ENCODE measurements at places on chromosomes 1 and 21.

DNA sequence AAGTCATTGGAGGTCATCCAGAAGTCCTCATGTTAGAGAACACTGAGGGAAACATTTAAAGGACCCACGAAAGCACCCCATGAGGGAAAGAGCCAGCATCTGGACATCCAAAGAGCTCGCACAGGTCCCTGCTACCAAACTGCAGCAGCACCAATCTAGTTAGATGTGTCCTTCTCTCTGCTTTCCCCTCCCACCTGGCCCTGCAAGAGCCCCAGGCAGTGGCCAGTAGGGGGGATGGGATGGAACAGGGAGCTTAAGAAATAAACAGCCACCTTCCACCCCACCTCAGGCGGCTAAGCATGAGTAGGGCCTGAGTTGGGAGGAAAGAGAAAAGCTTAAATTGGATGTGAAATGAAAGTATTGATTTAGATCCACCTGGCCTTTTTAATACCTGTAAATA, 175.9 kb upstream of the KCND3 start:
- no peak for DNase-seq

DNA sequence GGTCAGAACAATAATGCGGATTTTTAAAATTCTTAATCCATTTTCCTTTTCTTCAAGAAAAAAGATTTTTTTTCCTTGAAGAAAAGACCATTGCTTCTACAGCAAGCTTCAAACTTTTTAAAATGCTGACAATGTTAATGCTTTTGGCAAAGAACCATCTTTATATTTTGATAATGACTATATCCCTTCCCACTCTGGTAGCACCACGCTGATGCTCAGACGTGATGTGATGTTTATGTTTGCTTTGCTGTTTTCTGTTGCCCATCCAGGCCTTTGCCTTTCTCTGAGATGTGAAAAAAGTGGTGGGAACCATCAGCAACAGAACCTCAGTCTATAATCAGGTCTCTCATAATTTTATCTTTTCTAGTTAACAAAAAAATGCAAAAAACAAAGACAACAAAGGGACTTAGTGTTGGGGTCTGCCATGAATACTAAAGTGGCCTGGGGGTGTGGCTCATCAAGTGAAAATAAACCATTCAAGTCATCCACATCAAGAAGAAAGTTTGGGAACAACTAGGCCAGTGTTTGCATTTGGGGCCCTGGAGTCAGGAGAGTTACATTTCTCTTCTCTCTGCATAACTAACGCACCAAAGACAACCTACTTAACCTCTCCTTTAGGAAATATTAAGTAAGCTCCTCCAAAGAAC, 244.6 kb upstream of the DMRTA2 start:
- no peak for DNase-seq

DNA sequence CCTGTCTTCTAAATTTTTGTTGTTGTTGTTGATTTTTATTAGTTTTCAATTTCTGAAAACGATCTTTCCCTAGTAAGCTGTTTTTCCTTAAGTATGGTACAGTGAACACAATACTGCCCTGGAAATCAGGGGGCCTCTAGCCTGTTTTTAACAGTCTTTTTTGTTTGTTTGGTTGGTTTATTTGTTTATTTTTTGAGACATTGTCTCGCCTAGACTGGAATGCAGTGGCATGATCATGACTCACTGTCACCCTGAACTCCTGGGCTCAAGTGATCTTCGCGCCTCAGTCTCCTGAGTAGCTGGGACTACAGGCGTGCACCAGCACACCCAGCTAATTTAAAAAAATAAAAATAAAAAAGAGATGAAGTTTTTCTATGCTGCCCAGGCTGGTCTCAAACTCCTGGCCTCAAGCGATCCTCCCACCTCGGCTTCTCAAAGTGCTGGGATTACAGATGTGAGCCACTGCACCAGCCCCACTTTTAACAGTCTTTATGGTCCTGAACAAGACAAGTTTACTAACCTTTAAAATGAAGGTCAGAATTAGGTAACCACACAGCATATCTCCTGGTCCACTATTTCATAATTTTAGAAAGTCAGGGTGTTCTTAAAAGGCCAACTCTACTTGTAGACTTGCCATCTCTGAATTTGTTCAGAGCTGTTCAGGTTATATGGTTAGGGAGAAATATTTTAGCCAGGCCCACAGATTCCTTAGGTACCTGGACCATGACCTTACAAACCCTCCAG, 35.4 kb downstream of the TBCE start:
- DNase-seq, result no peak

GRCh38 chr1:11272544-11272831, 510 bp upstream of the UBIAD1 start:
- no peak for DNase-seq

DNA sequence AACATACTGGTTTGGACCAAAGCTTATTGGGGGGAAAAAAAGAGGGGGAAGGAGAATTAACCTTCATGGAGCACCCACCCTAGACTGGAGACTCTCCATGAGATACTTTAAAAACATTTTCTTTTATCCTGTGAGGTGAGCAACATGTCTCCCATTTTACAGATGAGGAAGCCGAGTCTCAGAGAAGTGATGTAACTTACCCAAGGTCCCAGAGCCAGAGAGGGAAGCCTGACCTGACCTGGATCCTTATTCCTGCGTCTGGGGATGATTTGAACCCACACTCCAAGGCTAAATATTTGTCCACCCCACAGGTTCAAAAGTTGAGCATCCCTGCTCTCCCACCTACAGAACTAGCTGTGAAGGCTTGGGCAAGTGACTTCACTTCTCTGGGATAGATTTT, 137.9 kb upstream of the JUN start:
- DNase-seq, result no peak

GRCh38 chr1:117828201-117828600, 101.2 kb downstream of the GDAP2 start:
- DNase-seq, result no peak

DNA sequence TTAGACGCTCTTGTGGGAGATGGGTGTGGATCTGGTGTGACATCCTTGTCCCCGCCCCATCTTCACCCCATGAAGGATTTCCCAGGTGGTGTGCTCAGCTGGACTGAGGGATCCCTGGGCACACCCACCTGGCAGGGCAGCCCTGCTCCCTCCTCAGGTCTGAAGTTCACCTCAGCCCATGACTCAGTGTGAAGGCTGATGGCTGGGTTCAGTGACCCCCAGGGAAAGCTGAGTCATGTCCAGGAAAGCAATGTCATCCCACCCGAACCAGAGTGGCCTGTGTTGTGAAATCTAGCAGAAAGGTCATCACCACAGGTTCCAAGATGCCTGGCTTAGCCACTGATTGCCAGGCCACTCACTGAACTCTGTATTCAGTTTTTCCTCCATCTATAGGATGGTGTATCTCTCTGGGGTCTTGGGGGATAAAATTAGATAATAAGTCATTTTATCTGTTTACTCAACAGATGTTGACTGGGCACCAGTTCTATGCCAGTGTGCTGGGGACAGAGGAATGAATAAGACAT, 97.7 kb upstream of the JUN start:
- no peak for DNase-seq

DNA sequence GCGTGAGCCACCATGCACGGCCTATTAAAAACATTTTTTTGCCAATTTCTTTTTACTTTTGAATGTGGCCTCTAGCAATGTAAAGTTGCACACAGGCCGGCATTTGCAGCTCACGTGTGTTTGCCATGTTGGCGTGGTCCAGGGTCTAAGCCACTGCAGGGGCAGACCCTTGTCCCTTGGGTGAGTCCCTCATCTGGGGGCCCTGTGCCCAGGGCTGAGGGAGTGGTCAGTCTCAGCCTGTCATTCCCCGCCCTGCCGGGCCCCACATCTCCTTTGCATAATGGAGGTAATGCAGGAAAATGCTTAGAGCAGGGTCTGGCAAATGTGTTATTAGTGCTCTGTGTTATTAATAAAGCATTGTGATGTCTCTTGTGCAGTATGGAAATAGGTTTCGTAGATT, 16.9 kb downstream of the AGPAT3 start:
- no peak for DNase-seq

- no peak for DNase-seq
Measured at GRCh38 chr1:119811387-119811786, at the start of gene REG4. TSS of gene REG4 (minus strand) at chr1:119811460. CDS start at chr1:119808769, 2,691 bp downstream.

GRCh38 chr1:235972311-235972689, 92.6 kb downstream of the NID1 start:
- DNase-seq, result no peak

- no peak for DNase-seq
Measured at GRCh38 chr1:184532199-184532598, 145.4 kb downstream of the C1orf21 start.

DNA sequence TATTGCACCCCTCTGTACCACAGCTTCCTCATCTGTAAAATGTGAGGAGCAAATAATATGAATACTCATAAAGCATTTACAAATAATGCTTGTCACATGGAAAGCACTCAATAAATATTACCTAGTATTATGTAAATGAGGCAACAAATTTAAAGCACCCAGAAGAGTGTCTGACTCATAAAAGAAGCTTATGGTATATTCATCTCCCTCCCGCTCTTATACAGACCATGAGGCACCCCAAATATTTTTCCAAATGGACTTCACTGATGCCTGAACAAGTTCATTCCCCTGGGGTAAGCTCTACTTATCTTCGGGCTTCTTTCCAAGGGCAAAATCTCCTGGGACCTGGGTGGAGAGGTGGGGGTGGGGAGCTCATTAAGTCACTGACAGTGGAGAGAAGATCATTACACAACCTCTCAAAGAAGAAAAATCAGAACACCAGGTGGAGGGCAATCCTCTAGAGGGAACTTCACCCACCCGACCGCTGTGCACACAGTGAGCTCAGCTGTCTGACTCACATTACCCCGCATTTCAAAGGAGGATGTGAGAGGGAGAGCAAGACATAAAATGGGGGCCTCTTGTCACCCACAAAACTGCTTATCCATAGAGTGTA, 166.2 kb downstream of the ASTN1 start:
- DNase-seq, result no peak

- DNase-seq, result no peak
Measured at GRCh38 chr1:177561436-177561835, 390.7 kb downstream of the BRINP2 start.

- no peak for DNase-seq
Measured at GRCh38 chr1:17998889-17999288, 108.7 kb upstream of the IGSF21 start.

DNA sequence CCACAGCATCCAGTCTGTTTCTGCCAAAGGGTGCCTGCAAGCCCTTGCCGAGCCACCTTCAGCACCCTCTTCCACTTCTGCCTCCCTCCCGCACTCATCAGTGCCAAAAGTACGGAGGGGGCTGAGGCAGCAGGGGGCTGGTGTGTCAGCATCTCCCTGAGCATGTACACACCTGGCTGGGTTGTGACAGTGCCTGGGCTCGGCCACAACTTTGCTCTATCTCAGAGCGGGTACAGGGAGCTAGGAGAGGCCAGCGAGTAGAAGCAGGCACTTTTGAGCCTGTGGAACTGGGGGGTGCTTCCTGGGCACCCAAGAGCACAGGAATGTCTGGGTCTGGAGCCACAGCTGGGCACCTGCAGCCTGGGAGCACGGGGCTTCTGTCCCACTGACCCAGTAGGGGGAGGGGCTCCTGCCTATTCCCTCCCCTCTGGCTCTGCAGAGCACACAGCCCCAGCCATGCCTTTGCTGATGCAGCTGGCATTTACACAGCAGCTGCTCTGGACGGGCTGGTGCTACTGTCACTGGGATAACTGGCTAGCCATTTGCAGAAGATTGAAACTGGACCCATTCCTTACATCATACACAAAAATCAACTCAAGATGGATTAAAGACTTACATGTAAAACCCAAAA, 319.8 kb upstream of the RRP15 start:
- DNase-seq, result no peak

DNA sequence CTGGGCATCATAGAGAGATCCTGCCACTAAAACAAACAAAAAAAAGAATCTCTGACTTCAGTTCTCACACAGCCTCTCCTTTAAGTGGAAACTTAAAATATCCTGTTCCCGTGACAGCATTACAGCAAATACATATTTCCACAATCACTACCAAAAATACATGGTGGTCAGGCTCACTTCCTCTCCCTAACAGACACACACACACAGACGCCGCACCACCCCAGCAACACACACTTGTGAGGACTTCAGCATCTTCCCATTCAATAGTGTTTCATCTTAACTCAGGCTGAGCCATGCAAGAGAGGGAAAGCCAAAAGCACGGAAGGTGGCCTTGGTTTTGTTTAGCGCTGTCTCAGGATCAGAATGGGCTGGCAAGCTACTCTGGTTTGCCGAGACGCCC, 21.9 kb downstream of the KIAA1614 start:
- no peak for DNase-seq

GRCh38 chr1:169809370-169810095, 14.8 kb upstream of the METTL18 start:
- no peak for DNase-seq

- no peak for DNase-seq
Measured at GRCh38 chr1:234218078-234218477, 155.2 kb upstream of the COA6 start.

GRCh38 chr1:225596736-225597135, 56.2 kb downstream of the ENAH start:
- DNase-seq, result no peak

DNA sequence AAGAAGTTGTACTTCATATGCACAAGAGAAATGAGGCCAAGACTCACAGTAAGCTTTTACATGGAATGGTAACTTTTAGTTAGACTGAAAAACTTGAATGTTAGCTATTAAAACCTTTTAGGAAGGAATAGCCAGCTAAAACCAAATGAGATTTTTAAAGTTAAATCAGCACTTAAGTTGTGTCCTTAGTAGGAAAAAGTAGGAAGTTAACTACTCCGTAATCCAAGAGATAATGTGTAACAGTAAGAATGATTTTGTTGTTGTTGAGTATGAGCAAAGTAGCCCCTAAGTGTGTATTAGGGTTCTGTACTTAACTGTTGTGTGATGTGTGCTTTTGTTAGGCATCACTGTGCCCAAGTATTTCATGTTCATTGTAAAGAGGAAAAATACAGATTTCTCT, 13.2 kb downstream of the TARDBP start:
- no peak for DNase-seq

- DNase-seq, result no peak
Measured at GRCh38 chr1:11790880-11791715, 14.7 kb downstream of the MTHFR start.

GRCh38 chr1:36654586-36654985, 171.9 kb upstream of the CSF3R start:
- no peak for DNase-seq

DNA sequence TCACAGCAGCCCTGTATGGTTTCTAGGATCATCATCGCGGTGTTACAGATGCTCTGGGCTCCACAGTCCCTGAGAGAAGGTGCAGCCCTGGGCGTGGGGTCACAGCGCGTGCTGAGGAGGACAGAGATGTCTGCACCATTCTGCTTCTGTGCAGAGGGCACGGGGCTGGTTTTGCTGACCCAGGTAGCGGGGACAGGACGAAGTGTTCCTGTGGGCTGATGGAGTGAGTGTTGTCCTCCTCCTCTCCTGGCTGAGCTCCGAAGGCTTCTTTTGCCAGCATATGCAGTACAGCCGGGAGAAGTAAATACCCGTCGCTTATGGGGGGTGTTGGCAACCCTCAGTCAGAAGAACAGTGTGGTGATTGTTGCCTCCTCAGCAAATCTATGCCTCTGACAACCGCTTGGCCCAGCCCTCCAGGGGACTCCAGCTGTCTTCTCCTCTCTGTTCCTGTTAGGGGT, 101.5 kb downstream of the DDX20 start:
- DNase-seq, result no peak
